ENCODE measurements at places on chromosomes 1 and 21.

DNA sequence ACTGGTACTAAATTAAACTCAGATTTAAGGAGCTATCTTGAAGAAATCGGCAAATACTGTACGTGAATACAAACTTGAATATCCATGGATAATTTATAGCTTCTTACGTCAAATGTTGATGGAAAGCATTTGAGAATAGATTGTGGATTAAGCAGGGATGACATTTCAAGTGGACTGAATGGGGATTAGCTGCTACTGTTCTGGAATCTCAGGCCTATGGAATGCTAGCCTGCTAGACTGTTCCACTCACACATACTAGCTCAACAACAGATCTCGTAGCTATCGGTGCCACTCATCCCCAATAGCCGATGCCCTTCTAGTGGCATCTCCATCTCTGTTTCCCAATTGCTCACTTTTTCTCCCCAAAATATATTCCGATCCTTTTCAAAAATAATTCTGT is 62.0 kb upstream of the USP25 start:
- no peak for DNase-seq

DNA sequence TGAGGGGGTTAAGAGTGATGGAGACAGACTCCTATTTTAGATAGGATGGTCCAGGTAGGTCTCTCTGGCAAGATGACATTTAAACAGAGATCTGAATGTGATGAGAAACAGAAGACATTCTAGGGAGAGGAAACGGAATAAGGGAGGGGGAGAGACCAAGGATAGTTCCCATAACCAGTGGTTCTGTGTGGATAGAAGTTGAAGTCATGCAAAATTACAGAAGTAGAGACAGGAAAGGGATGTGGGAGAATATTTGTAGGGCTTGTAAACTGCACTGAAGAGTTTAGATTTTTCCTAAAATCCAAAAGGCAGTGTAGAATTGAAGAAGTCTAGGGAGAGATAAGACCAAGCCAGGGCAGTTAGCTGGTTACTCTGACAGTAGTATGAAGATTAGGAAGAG is 200.6 kb downstream of the GRIK1 start:
- DNase-seq = no peak

- no peak for DNase-seq
Observed at GRCh38 chr1:234261545-234261944, 111.7 kb upstream of the COA6 start.

DNA sequence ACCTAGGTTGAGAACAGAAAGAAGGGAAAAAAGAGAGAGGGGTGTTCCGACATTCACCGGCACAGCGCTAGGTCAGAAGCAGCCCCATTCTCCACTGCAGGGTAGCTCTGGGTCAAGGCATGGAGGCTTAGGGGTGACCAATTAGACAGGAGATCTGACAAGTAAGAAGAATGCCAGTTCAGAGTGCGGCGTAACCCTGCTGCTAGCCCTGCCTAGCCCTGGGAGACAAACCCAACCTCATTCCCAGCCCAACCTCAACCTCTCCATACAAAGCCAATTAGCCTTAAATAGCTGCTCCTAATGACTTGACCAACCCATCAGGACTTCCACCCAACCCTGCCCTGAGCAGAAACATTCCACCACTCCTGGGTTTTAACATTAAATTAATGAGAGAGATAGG is 3.4 kb downstream of the PRELP start:
- no peak for DNase-seq

DNA sequence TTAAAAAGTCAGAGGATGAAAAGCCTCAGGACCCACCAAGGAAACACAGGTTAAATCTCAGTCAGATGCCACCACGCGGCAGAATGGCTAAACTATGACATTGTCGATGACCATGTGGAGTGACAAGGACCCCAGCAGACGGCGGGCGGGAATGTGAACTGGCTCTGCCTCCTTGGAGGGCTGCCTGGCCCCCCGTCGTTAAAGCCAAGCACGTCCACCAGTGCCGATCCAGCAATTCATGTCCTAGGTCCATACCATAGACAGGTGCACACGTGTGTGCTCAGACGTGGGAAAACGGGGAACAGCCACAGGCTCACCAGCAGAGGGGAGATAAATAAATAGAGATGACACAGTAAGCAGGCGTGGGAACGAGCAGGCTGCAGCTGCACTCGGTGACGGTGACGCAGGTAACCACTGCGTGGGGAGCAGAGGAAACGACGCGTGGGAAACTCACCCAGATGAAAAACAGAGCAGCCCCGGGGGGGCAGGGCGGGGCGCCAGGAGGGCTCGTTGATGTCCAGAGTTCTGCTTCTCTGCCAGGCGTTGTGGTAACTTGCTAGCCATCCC is 28.3 kb upstream of the PCBP3 start:
- DNase-seq = no peak

DNA sequence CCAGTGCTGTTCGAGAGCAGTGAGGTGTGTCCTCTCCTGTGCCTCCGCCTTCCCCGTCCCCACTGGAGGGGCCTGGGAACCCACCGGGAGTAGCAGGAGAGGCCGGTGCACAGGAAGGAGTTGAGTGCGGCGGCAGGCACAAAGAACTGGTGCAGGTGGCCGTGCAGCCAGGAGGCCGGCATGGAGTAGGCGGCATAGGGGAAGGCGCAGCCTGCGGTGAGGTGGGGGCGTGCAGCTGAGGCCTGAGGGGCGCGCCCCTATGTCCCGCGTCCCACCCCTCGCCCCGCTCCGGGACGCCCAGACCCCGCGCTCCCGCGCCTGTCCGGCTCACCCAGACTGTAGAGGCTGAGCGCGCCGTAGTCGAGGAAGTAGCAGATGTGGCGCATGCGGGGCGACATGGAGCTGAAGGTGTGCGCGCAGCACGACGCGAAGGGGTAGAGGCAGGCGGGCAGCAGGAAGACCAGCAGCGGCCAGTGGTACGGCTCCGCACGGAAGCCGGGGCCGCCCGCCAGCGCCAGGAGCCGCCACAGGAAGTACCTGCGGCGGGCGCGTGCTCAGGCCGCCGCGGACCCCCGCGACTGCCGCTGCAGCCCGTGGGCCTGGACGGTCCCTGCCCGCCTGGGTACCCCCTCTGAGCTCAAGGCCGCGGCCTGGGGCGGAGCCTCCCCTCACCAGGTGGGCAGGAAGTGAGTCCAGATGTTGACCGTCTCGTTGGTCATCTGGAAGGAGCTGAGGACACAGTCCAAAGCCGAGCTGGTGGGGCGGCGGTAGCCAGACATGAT is 2.2 kb downstream of the PAQR6 start:
- no peak for DNase-seq

DNA sequence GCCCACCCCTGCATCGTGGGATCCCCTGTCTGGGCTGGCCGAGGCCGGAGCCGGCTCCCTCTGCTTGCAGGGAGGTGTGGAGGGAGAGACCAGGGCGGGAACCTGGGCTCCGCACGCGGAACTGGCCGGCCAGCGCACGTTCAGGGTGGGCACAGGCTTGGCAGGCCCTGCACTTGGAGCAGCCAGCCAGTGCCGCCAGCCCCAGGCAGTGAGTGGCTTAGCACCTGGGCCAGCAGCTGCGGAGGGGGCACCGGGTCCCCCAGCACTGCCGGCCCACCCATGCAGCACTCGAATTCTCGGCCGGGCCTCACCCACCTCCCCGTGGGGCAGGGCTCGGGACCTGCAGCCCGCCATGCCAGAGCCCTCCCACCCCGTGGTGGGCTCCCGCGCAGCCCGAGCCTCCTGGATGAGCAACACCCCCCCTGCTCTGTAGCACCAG is 422.6 kb downstream of the AMY1C start:
- DNase-seq = no peak

DNA sequence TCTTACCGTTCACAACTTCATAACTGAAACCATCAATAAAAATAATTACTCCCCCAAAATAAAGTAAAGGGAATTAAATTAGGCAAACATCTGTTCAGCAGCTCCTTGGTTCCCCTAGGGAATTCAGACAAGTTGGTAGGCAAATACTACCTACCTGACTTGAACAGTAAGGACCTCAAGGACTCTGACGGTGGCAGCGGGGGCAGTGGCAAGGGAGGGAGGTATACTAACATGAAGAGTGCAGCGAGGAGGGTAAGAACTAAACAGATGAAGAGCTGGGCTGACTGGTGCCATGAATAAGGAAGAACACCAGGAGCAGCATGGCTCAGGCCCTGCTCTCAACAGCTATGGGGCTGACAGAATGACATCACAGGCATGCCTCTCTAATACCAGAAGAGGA is 33.1 kb downstream of the MTOR start:
- no peak for DNase-seq

GRCh38 chr1:10054465-10054864 is 21.7 kb downstream of the UBE4B start:
- DNase-seq = no peak

DNA sequence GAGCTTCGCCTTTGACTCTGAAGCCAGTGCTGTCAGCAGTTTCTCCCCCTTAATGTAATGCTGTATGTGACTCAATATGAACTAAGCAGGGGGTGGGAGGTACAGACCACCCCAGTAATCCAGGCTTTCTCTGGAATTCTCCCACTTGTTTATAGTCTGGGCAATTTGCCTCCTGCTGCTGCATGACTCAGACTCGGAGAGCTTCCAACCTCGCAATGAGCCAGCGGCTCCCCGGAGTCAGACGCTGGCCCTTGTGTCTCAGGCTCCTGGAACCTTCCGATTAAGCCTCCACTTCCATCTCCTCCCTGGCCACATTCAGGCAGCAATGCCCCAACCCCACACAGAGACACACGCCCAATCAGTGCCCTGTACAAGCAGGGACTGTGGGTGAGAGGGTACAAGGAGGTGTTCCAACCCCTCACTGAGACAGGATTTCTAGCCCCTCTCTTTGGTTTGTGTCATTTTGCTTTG is 471.7 kb upstream of the VAMP3 start:
- peak; percentile 53 for DNase-seq

GRCh38 chr1:98048751-98049325 is 128.0 kb upstream of the DPYD start:
- DNase-seq = no peak

- no peak for DNase-seq
Observed at GRCh38 chr21:42741066-42741465, 87.6 kb downstream of the PDE9A start.
